Activated T-helper 9 cell treated with anti-CD3 and anti-CD28 coated beads, Interleukin-2, amount 50 U/mL, for 16 hours (primary cell): ENCODE measurements at places on chromosomes 1 and 21.

- no peak for DNase-seq
These were observed 26.6 kb upstream of the LMX1A start for GRCh38 chr1:165383067-165383466.

GRCh38 chr1:221429264-221429663 lies 312.6 kb downstream of the DUSP10 start:
- no peak for DNase-seq

- no peak for DNase-seq
These were observed 413.4 kb downstream of the DSCAM start for GRCh38 chr21:40433538-40433937.

GRCh38 chr1:238141353-238141752 lies 250.6 kb upstream of the ZP4 start:
- no peak for DNase-seq

- DNase-seq, result no peak
These were observed 278.6 kb upstream of the AJAP1 start for GRCh38 chr1:4375812-4376211.

- no peak for DNase-seq
These were observed 120.2 kb downstream of the ELAVL4 start for GRCh38 chr1:50228871-50229384.

DNA sequence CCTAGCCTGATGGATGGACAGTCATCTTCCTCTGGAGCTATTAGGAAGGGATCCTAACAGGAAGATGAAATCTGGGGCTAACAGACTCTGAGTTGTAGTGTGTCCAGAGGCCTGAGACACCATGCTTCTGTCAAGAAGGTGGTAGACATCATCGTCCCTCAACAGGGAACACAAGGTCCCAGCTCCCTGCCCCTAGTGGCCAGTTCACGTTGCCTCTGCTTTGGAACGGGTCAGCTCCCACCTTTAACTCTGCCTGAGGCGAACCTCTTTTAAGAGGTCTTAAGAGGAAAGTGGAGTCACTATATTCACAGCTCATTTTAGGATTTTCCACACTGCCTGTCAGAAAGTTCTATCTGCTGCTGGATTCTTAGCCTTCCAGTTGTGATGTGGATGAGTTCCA lies 28.3 kb downstream of the LRRC71 start:
- DNase-seq, result no peak

- DNase-seq, result no peak
These were observed 88.5 kb upstream of the NFASC start for GRCh38 chr1:204782118-204782700.

GRCh38 chr1:229064320-229065168 lies 206.4 kb upstream of the RAB4A start:
- no peak for DNase-seq

- DNase-seq, result no peak
These were observed 31.7 kb downstream of the RCSD1 start for GRCh38 chr1:167661527-167662426.

DNA sequence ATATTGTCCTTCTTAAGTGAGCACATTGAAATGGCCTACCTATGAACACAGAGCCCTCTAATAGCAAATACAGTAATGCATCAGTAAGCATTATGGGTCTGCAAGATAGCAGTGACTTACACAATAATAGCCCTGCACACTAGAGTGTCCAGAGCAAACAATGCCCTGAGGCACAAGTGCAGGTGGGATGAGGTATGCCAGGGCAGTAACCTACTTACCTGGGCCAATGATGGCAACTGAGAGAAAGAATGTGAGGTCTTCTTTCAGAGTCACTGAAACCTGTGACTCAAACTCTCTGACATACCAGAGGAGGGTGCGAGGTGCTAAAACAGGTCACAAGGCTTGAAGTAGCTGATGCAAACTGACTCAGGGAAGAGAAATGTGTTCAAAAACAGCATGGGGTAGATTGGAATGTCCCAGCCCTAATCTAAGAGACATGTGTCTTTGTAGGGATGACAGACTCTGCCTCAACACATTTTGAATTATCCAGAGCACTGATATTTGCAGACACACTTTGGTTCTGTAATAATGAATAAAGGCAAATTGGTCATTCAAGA lies 168.5 kb upstream of the RUNX1 start:
- DNase-seq, result no peak

DNA sequence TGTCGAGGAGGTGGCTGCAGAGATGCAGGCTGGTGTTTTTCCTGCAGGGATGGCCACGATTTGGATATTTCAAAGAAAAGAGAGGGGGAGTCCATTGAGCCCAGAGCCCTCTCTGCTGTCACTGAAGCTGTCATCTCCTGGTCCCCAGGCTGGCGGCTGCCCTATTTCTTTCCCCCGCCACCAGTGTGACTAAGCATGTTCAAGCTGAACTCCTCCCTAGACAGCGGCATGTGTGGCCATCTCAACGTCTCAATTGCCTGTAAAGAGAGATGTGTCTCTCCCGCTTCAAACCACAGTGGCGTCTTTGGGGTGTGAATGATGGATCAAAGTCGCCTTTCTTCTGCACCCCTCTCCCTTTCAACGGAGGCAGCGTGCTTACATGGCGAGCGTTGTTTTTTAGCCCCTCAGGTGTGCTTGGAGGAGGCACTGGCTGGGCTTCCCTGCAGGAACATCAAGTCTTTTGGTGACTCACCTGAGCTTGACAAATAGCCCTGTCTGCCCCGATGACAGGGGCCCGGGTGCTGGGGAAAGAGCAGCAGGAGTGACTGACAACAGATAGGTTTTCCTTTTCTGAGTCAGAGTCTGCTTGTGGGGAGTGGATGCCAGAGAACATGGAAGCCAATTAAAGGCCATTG lies 346.4 kb upstream of the AJAP1 start:
- DNase-seq, result no peak

DNA sequence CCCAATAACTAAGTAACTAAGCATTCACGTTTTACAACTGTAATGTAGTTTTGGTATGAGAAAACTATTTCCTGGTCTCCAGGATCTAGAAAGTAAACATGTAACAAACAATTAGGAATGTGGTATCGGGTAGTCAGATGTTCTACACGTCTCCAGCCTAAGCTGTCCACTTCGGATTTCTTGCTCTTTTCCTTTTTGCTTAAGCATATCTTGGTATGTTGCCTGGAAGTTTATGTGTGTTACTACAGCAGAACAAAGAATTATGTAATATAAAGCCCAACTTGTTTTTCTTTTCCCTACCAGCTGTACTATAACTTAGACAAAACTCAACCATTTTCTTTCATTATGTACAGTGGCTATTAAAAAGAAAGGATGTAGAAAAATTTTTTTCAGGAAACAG lies 20.4 kb upstream of the WARS2 start:
- no peak for DNase-seq

DNA sequence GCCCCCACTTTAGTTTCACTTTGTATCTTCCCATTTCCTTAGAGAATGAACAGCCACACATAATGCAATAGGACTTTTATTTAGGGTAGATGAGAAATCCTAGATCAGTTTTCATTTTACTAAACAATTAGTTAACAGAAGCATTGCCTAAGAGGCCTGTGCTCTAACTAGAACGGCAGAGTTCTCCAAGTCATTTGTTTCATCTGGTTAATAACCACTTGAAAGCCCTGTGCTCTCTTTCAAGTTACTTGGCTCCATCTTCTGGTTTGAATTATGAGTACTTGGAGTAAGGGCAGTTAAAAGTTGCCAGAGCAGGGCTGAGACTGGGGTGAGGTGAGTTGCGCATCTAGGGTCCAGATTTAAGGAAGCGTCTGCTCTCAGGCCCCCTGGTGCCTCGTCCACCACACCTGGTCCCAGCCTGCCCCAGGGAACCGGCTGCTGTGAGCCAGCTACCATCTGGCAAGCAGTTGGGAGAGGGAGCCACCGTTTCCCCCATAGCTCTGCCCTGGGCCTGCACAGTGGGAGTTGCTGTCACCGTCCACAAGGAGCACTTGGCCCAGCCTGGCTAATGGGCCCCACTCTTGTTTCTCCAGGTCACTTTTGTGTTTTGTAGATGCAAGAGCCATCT lies 18.1 kb upstream of the SLC44A3 start:
- DNase-seq, result no peak

DNA sequence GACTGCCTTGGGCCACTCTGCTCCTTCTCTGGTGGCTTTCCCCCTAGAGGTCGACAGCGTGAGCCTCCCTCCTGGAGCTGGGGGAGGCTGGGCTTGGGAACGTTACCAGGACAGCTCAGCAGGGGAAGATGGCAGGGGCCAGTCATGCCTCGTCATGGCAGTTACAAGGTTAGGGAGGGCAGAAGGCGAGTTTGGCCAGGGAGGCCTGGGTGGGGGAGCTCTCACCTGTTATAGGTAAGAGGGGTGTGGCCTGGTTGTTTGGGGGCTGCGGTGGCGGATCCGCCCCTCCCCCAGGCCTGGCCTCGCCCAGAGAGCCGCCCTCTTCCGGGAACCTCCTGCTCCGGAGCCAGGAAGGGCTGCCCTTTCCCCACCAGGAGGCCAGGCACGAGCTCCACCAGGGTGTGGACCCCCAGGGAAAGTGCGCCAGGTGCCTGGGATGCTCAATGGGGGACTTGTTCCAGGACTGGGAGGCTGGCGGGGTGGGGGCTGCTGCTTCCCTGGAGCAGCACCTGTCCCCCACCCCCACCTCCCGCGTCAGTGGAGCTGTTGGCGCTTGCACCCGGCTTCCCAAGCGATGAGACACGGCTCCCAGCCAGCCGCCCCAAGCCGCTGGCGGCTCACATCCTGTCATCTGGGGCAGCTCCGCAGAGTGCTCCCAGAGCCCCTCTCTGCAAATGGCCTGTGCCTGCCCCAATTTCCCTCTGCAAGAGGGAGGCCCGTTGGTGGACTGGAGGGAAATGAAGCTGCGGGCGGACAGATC lies 23.6 kb upstream of the PKP1 start:
- no peak for DNase-seq

- peak; percentile 76 for DNase-seq
These were observed 103.4 kb upstream of the VAMP3 start for GRCh38 chr1:7667625-7668218.

DNA sequence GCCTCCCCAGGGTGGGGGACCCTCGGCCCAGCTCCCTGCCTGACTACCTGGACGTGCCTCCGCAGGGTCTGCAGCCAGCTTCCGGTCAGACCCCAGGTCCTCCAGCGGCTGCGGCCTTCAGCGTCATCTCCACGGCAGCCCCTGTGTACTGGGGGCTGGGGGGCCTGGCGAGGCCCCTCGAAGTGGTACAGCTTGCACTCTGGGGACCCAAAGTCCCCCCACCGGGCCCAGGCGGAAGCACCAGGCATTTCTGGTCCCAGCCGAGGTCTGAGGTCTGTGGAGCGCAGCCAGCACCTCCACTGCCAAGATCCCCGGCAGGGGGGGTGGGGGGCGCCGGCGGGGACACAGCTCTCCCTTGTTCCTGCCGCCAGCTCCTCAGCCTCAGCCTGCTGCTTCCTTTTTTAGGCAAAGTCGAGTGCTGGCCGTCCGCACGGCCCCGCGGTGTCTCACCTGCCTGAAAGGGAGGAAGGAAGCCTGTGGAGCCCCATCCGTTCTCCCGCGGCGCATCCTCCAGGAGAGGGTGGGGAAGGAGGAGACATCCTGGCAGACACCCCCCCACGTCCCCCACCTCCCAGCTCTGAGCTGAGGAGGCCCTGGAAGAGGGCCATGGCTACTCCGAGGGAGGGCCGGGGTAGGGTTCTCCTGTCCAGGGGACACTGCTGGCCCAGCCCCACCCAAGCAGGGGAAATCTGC lies 1.2 kb upstream of the VWA1 start:
- DNase-seq, result no peak

- DNase-seq, result no peak
These were observed 72.8 kb downstream of the ATF6 start for GRCh38 chr1:161838885-161839284.

DNA sequence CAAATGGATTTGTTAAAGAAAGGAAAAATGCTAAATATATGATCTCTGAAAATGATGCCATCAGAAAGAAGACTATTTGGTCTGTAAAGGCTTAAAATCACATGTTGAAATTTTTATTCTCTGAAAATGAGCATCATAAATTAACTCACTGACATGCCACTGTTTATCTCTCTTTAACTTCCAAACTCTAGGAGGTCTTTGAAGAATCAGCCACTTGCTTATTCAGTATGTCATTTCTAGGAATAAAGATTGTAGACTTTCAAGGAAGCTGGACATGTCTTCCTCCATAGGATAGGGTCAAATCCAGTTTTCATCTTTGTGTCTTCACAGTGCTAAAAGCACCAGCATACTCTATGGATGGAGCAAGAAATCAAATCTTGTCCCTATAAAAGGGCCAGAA lies 147.6 kb downstream of the FMN2 start:
- no peak for DNase-seq

GRCh38 chr1:180387413-180387812 lies 115.0 kb downstream of the ACBD6 start:
- DNase-seq, result no peak

DNA sequence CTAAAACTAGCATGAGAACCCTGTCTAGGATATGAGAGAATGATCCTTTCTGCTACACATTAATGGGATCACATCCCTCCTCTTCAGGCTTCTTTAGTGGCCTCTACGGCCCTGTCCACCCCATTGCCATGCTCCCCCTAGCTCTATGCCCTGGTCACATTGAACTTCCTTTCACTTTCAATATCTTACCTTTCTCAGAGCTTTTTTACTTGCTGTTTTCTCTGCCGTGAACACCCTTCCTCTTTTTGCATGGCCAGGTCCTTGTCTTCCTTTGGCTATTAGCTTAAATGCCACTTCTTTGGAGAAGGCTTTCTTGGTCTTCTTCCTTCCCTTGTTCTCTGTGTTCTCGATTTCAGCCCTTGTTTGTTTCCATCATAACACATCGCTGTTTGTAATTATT lies 97.4 kb downstream of the GIPC2 start:
- DNase-seq, result no peak

GRCh38 chr21:32413697-32414578 lies 1.4 kb downstream of the EVA1C start:
- no peak for DNase-seq

GRCh38 chr1:88892357-88892877 lies 1.1 kb upstream of the GTF2B start:
- DNase-seq, result no peak

GRCh38 chr21:44395260-44395659 lies 41.8 kb downstream of the TRPM2 start:
- DNase-seq, result no peak

DNA sequence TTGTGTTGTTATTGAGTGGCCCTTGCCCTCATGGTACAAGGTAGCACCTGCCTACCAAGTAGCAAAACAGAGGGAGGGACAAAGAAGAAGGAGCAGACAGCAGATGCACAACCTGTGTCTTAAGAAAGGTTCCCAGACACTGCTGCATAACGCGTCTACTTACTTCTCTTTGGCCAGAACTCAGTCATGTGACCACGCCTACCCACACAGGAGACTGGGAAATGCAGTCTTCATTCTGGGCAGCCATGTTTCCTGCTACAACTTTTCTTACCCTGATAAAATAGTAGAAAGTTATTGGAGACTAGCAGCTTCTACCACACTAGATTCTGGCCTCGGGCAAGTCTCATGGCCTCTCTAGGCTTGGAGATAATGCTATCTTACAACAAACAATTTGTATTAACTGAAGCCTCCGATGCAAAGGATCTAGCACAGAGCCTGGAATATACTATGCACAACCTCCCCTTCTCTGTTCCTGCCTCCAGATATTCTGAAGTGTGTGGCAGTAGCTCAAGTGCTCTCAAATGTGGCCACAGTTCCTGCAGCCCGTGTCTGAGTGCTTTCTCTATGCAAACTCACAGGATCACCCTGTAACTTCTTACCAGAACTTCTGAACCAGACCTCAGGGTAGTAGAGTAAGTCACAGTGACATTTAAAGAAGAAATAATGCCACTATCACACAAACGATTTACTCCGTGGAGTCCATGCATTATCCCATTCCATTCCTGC lies 34.1 kb upstream of the BTG2 start:
- DNase-seq, result no peak
